T-helper 1 cell (primary cell): ENCODE measurements at places on chromosomes 6 and 20.

DNA sequence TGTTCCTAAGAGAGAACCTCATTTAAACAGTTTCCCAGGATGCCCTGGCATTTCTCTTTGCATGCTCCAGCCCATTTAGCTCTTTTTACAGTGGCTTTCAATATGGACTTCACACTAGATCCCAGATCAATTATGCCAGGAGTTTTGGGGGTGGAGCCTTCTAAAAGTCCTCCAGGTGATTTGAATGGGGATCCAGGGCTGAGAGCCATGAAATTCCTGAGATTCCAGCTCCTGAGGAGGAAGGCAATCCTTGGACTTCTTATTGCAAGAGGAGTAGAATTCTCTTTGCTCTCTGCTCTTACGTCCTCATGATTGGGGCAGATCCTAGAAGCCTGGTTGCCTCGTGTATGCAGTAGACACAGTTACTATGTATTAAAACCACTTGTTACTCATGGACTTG, 184.2 kb downstream of the DHX35 start:
- DNase-seq, result no peak

GRCh38 chr6:11292594-11293236, 60.2 kb upstream of the NEDD9 start:
- no peak for DNase-seq

- no peak for DNase-seq
These were observed 452 bp upstream of the GATA5 start for GRCh38 chr20:62476056-62476838.

DNA sequence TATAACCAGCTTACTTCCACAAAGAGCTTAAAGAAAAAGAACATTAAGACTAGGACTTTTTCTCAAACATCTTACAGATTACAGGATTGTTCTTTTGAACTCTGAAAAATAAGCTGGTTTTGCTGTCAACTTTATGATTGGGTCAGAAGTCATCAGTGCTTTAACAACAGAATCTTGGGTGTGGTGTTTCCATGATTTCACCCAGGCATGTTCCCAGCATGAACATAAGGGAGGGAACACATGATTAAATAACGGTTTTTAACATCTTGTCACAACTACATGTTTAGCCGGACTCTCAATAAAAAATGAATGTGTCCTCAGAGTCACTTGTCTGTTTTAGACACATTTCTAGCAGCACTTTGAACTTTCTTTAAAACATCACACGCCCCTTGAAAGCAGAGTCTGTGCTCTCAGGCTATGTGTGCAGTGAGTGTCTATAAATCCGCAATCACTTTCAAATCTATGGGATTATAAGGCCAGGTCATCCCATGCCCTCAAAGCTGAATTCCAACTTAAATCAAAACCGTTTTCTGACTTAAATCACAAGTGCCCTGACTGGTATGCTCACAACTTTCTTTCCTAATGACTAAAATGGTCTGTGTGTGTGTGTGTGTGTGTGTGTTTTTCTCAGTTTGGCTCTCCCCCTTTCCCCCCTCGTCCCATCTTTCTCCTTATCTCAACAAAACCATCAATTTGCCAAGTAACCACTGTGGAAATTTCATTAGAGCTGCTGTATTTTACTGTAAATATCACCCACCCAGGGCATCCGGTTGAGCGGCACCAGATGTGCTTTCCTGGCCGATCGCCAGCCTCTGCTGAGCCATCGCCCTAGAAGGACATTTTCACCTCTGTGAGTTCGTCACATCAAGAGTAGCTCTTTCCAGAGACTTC, 216.8 kb upstream of the DTNBP1 start:
- DNase-seq, result no peak

- DNase-seq, result no peak
These were observed 38.1 kb downstream of the GSTA2 start for GRCh38 chr6:52725143-52725534.

DNA sequence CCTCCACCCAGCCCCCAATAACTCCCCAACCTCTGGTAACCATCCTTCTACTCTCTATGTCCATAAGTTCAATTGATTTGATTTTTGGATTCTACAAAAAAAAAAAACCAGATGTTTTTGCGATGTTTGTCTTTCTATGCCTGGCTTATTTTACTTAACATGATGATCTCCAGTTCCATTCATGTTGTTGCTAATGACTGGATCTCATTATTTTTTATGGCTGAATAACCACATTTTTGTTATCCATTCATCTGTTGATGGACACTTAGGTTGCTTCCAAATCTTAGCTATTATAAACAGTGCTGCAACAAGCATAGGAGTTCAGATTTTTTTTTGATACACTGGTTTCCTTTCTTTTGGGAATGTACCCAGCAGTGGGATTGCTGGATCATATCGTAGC, 98.8 kb downstream of the LYRM2 start:
- DNase-seq, result no peak

DNA sequence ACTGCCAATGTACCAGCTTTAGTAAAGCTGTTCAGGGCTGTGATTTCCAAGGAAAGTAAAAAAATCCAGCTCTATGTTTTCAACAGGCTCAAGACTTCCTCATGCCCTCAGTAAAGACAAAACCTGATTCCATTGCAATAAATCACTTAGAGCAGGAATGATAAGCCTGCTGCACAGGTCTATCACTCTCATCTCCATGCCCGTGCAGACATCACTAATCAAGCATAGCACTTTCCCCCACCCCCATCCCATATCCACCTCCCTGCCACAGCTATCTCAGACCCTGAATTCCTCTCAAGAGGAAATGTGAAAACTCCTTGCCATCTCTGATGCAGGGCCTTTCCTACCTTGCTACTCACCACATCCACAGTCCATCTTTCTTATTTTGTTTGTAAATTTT, 554.9 kb downstream of the MAFB start:
- DNase-seq, result no peak
